ENCODE measurements at places on chromosomes 6 and 20.

DNA sequence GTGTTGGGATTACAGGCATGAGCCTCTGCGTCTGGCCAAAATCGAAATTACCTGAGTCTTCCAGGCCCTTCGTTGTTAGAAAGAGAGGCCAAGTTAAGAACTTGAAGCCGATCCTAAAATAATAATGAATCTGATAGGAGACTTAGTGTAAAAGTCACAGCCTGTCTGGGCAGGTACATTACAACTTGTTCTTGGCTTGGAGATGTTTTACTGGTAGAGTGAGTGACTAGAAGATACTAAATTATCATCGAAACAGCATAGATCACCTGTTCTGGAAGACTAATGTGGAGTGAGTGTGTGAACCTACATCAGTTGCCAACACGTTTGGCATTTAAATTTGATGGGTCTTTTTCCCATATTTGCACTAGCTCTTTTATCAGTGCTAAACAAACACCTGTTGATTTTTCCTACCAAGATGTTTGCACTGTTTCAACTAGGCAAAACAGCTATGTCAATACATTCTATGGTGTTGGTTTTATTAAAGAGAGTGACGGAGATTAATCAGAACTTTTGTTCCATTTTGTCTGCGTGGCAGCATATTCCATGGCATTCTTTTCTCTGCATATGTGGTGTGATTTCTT lies 4.6 kb upstream of the TMEM217 start:
- no peak for DNase-seq

DNA sequence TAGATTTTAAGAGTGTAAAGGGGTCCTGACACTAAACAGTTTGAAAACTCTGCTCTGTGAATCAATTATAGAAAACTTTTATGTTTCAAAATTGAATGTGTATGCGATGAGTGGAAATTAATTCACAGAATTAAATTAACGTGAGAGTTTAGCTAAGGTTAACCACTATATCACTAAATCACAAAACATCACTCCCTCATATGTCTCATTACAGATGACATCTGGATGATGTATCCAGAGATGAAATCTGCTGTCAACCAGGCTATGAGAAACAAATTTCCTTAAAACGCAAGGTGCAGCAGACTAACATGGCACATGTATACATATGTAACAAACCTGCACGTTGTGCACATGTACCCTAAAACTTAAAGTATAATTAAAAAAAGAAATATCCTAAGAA lies 27.3 kb downstream of the PRSS35 start:
- DNase-seq: no peak

DNA sequence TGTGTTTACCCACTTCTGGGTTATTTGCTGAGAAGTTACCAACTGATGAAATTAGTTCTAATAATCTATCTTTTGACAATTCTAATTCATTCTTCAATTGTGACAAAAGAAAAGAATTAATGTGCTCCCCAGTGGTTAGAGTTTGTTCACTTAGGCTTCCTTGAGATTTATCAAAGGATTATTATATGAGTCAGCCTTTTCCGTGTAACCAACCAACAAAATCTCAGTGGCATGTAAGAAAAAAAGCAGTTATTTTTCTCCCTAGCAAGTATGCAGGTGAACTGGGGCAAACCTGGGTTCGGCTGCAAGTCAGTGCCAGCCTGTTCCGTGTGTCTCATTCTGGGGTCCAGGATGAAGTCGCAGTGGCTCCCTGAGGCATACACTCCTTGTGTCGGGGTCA lies 28.8 kb upstream of the HIVEP1 start:
- DNase-seq: no peak

DNA sequence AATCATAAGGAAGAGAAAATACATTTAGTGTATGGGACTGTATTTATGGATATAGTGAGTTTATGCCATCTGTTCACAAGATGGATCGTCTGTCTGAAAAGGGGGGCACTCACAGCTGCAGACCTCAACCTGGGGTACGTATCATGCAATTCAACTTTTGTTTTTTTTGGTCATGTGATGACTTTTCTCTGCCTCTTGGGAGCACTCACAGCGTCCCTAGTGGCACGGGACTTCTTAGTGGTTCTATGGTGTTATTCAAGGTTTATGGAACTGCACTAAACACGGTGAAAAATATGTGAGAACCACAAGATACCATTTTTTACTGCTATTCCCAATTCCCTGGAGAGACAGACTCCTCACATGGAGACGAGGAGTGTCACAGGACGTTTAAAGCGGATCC lies 60.4 kb upstream of the MPC1 start:
- no peak for DNase-seq

GRCh38 chr6:110660066-110660655 lies 155.1 kb downstream of the CDK19 start:
- DNase-seq: no peak

DNA sequence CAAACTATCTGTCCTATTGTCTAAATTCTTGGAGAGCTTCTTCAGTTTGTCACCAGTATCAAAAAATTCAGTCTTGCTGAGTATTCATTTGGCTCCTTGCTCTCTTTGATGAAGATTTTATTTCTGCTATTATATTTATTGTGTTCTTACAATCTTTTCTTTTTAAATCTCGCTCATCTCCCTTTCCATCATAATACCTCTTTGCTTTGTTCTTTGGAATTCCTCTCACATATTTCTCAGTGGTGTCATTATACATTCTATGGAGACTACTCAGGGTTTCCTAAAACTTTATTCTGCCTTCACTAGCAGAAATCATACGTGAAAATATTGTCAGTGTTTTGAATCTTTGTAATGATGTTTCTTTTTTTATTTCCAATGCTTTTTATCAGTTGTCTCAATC lies 445.2 kb upstream of the ID4 start:
- DNase-seq: no peak

Data from stimulated activated CD4-positive, alpha-beta T cell treated with anti-CD3 and anti-CD28 coated beads, Interleukin-15, amount 100 ng/mL, for 24 hours (primary cell).